Smooth muscle cell of trachea (primary cell): ENCODE measurements at places on chromosomes 16 and 17. TPM values are rescaled to one million over a fixed set of nuclear protein-coding genes. Genes with fewer than 3 reads are reported as not detected.

Gene KRTAP1-1
- total RNA-seq: not detected in 2 replicates

Gene OR4D1
- under 0.01 TPM in 1 of 2 replicates, not detected in the other for total RNA-seq

Gene TBC1D26
- under 0.01 TPM in 1 of 2 replicates, not detected in the other for total RNA-seq

Gene OMG
- 5.7 and 17.4 TPM in 2 replicates for total RNA-seq

Gene ZP2
- total RNA-seq: not detected in 2 replicates

Gene HSPB9
- not detected in 2 replicates for total RNA-seq

Gene BLMH
- total RNA-seq: 23.3 and 33.3 TPM in 2 replicates

Gene ABCC11
- 0.33 and 0.44 TPM in 2 replicates for total RNA-seq

Gene ACSM5
- total RNA-seq: 0.17 TPM in 1 of 2 replicates, not detected in the other

Gene OTOP3
- not detected in 2 replicates for total RNA-seq

Gene MARVELD3
- not detected in 2 replicates for total RNA-seq

Gene TSR1
- 46.4 and 67.6 TPM in 2 replicates for total RNA-seq

Gene OGFOD3
- total RNA-seq: 36.2 and 64.2 TPM in 2 replicates

Gene KRT27
- not detected in 2 replicates for total RNA-seq

Gene WNK4
- 0.29 and 0.33 TPM in 2 replicates for total RNA-seq

Gene GNAO1
- total RNA-seq: under 0.01 and 0.44 TPM in 2 replicates

Gene GPR179
- total RNA-seq: under 0.01 and 0.17 TPM in 2 replicates

Gene EVPLL
- total RNA-seq: not detected in 2 replicates

Gene SHBG
- total RNA-seq: 0.17 and 0.29 TPM in 2 replicates

Gene TP53TG3F
- total RNA-seq: not detected in 2 replicates

Gene IL34
- 4.5 and 12.4 TPM in 2 replicates for total RNA-seq

Gene MYLK3
- total RNA-seq: 0.15 and 0.17 TPM in 2 replicates
